ENCODE measurements at places on chromosomes 12 and 14.

DNA sequence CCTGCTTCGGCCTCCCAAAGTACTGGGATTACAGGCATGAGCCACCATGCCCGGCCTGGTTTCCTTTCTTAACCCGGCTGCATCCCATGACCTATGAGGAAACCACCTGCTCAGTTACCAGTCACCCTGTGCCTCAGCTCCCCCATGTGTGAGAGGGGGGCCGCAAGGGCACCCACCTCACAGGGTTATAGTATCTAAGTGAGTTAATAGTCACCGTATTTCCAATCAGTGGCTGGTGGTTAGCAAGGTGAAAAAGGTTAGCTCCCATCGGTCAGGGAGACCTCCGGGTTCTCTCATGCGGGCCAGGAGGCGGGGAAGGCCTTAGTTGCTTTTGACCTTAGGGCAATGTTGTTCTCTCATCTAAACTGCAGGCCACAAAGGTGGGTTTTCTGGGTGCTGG is 6.7 kb downstream of the LRP1 start:
- DNase-seq = no peak

DNA sequence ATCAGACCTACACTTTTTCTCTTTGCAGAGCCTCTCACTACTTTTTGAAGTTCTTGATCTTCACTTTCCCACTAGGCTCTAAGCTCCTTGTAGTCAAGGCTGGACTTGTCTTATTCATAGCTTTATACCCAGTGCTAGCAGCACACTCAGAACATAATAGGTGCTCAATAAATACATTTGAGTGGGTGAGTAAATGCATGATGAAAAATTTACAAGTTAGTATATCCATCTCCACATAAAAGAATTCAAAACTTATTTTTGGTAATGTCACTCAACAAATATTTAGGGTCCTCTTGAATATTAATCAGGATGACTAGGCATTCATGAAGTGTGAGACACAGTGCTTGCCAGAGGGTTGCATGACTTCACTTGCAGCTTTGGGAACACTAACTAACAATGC is 52.6 kb downstream of the NRXN3 start:
- DNase-seq = no peak

DNA sequence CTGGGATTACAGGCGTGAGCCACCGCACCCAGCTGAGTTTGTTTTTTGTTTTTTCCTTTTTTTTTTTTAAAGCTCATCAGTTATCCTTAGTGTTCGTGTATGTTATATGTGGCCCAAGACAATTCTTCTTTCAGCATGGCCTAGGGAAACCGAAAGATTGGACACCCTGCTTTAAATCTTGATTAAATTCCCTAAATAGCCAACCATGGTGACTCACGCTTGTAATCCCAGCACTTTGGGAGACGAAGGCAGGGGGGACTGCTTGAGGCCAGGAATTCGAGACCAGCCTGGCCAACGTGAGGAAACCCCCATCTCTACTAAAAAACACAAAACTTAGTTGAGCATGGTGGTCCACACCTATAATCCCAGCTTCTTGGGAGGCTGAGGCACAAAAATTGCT is 131.1 kb downstream of the MED13L start:
- DNase-seq = no peak

DNA sequence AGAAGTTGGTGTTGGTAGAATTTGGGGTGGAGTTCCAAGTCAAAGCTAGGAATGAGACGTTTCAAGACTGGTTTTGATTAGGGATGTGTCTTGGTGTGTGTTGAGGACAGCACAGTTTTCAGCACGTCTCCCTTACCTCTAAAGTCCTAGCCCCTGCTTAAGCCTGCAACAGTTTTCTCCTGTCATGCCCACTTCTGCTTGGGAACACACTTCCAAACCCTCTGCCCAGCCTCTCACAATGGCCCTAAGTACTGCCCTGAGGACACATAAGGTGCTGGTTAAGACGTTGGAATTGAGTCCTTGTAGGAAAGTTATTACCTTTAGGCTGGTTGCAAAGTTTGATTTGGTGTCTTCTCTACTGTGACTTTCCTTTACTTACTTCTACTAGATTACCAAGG is 710 bp upstream of the BMAL2 start:
- DNase-seq = no peak

- no peak for DNase-seq
Observed at GRCh38 chr14:65940056-65940735, 527.7 kb downstream of the FUT8 start.

DNA sequence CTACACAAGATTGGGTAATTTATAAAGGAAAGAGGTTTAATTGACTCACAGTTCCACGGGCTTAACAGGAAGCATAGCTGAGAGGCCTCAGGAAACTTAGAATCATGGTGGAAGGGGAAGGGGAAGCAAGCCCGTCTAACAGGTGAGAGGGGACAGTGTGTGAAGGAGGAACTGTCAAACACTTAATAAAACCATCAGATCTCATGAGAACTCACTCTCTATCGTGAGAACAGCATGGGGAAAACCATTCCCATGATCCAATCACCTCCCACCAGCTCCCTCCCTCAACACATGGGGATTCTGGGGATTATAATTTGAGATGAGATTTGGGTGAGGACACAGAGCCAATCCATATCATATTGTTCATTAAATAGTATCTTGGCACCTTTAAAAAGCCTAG is 56.1 kb downstream of the EPS8 start:
- no peak for DNase-seq

GRCh38 chr12:12425001-12425400 is 68.1 kb downstream of the BORCS5 start:
- no peak for DNase-seq

GRCh38 chr14:35159742-35160409 is 37.5 kb downstream of the PRORP start:
- no peak for DNase-seq

- peak; percentile 6 for DNase-seq
Observed at GRCh38 chr14:31752867-31753661, 191.9 kb downstream of the NUBPL start.

- DNase-seq = no peak
Observed at GRCh38 chr12:22254478-22254877, 80.0 kb downstream of the ST8SIA1 start.

DNA sequence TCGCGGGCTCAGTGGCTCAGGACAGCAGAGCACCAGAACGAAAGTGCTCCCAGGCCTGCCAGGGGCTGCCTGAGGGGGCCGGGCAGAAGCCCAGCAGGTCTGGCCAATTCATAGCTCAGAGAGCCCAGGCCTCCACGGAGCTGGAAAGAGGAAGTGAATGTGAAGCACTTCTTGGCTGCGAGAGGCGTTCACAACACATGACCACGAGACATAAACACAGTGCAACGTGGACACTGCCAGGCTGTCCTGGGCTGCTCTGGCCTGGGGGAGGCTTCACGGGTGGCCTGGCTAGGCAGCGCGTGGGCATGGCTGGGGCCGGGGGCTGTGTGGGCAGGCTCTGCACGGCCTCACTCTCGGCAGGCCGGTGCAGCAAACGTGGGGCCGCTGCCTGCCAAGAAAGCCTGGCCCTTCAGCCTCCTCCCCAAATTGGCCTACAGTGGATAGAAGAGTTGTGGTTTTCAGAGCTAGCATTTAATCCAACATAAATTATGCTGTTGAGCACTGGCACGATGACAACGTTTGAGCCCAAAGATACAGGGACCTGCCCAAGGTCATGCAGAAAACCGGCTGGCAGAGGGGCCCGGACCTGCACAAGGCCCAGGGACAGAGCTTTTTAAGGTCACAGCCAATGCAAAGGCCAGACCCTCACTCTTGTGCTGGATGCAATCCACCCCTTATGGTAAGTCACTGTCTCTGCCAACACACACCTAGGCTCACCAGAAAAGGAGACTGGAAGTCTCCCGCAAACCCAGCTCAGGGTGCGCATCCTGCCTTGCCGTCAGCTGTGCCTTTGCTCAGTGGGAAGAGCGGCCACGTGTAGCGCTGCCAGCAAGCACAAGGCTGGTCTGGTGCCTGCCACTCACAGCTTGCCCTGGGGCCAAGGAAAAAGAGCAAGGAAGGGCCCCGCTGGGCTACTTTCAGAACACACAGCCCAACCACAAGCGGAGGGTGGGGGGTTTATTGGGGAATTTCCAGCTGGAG is 8.6 kb downstream of the SLC25A29 start:
- peak; percentile 93 for DNase-seq
